ENCODE measurements at places on chromosomes 1 and 21.

- DNase-seq: no peak
These were observed 163.2 kb downstream of the ZBTB18 start for GRCh38 chr1:244214009-244214967.

- DNase-seq: peak; percentile 56
These were observed at the start of gene CCDC28B for GRCh38 chr1:32200226-32201010. TSS of gene CCDC28B (plus strand) at chr1:32200595. CDS start at chr1:32201936, 1,341 bp downstream.

- peak; percentile 67 for DNase-seq
These were observed 29.7 kb downstream of the SERTAD4 start for GRCh38 chr1:210262167-210262896.

- peak; percentile 75 for DNase-seq
These were observed 56.6 kb downstream of the OLIG1 start for GRCh38 chr21:33126569-33126968.

- DNase-seq: no peak
These were observed 594.1 kb downstream of the PTPRU start for GRCh38 chr1:29830383-29830782.

DNA sequence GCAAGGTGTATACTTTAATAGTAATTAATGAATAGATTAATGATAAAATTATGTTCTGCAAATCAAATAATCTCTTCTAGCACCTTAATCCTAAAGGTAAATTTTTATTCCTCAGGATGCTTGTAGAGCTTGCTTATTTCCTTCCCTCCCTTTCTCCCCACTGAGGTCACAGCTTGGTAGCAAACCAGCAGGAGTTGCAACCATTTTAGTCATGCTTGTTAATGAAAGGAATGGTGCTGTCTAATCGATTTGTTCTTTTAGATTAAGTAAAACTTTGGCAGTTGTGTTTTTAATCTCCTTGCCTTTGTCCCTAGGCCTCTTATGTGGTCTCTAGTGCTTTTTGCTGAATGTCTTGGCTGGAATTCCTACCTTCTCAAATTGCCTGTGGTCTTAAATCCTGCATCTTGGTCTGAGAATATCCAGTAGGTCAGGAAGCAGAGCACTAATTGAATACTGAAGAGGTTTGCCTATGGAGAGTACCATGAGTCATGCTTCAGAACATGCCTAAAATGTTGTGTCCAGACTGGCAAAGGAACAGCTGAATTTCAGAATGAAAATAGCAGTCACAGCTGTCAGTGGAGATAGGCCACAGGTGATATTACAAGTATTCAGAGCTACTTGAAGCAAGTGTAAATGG, 36.3 kb upstream of the RWDD3 start:
- DNase-seq: no peak

GRCh38 chr21:41768437-41769042, 1.7 kb upstream of the RIPK4 start:
- DNase-seq: no peak

DNA sequence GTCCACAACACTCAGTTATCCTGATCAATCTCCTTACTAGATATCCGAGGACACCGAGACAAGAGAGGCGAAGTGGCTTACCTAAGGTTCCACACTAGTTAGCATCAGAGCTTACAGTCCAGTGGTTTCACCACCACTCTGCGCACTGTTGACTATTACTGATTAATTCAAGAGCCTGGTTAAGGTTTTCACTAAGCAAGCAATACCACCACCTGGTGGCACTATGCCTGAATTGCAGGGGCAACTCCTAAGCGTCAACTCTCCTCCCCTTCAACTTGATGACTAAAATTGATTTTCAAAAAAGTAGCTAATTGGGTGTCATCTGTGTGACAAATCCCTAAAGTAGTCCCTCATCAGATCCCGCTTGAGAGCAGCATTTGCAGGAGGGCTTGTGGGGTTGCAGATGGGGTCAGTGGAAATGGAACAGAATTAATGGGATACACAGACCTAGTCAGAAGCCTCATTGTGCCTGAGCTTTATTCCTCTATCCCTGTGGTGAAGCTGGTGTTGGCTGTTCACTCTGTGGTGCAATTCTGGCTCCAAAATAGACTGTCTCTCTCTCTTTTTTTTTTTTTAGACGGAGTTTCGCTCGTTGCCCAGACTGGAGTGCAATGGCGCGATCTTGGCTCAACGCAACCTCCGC, 9.1 kb downstream of the TTC22 start:
- DNase-seq: no peak

DNA sequence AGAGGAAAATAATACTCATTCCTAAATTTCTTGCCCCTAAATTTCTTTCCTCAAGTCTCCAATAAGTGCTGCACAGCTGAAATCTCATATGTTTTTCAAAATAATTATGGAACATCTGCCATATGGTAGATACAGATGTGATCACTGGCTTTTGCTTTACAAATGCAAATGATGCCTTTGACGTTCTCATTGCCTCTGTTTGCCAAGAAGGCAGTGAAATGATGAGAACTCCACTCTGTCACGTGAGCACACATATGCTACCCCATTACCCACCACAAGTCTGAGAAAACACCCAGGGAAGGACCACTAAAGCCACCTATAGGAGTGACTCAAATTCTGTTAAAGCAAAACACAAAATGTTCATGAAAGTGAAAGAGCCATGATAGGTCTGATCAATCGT, 43.9 kb downstream of the DSCAM start:
- no peak for DNase-seq

DNA sequence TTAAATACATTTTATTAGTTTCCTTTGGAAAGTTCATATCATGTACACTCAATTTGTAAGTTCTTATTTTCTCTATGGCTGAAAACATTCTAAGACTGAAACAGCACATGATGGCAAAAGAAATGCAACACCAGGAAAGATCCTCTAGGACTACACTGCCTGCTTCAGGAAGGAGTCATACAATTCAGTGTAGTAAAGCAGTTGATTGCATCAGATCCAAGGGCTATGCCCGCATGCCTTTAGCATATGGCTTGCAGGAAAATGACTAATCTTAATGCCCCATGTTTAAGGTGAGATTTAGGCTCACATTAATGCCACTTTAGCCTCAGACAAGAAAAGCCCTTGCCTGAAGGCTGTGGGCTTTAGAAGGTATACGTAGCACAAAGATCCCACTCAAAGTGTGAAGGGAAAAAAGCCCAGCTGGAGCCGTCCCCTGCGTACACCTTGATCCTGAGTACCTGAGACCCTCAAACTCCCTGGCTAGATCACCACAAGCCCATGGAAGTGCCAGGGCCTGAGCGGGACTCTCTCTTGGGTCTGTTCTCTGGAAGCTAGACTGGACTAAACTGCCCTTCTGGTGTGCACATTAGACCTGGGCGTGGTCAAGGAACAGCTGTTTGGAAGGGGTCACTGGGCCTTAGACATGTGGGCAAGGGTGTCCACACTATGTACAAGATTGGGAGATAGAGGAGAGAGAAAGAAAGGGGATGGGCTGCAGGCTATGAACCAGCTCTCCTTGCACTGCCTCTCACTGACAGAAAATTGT, 52.9 kb downstream of the ESRRG start:
- no peak for DNase-seq

GRCh38 chr1:3033790-3034090, 12.5 kb downstream of the ACTRT2 start:
- no peak for DNase-seq

DNA sequence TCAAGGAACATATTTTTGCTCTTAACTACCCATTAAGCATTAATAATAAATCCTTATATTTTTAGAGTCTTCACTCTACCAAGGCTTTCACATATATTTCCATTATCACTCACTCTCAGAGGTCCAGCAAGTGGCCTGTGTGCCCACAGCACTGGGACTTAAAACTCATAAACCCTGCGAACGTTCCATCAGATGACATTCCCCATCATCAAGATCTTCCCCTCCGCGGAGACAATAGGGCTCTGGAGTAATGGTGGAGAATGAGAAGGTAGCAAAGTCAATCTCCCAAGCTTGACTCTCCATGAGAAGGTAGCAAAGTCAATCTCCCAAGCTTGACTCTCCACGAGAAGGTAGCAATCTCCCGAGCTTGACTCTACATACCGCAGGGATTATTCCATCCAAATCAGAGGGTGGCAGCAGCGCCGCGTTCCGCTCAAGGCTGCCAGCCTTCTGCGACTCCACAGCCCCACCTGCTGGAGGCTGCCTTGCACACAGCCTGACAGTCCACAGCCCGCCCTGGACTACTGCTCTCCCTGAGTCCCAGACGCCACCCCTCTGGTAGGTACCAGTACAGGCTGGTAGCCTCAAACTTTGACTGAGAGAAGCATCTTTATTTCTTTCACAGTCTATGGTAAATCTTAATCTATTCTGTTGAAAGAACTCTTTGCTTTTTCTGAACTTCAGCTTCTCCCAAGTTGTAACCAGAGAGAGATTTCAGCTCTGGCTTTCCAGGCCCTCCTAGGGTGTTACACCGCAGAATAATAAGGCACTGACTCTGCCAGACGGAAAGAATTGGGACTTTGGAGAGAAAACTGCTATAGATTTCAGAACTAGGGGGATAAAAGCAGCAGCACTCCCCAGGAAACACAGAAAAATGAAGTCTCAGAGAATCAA, 26.4 kb upstream of the CTTNBP2NL start:
- peak; percentile 81 for DNase-seq

Data from pons (tissue), 1 donor.